ENCODE measurements at places on chromosomes 13 and 19.
A peak's percentile ranks its signal among the peaks of the same experiment; 100 is the strongest.

- DNase-seq, result no peak
Measured at GRCh38 chr19:14400951-14401431, 18.1 kb downstream of the DDX39A start.

DNA sequence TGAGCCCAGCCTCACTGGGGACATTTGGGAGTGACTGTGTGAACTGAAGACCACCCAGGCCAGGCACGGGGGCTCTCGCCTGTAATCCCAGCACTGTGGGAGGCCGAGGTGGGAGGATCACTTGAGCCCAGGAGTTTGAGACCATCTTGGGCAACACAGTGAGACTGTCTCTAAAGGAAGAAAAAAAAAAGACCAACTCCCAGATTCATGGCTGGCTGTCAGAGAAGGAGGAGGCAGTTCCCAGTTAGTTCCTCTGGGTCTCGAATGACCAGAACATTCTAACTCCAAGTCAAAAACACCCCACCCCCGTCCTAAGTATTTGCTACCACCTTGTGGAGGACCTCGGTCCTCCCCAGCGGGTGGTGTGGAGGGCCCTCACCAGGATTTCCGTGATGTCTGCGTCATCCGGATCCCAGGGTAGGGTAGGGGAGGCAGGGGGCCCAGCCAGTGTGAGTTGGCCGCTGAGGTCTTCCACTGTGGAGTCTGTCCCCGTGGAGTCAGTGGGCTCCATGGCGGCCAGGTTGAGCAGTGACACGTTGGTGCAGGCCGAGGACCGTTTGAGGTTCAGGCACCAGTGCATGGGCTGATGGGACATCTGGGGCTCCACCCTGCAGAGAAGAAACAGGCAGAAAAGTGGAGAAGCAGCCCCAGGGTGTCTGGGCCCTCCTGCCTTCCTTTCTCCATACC lies 1.3 kb downstream of the TSKS start:
- no peak for DNase-seq

- no peak for DNase-seq
Measured at GRCh38 chr13:37209621-37210580, 104.4 kb upstream of the CSNK1A1L start.

GRCh38 chr13:108776650-108777049 lies 147.2 kb downstream of the MYO16 start:
- no peak for DNase-seq

- peak; percentile 70 for DNase-seq
Measured at GRCh38 chr13:42548731-42549551, 25.0 kb upstream of the TNFSF11 start.

GRCh38 chr19:55273978-55274707 lies 5.8 kb downstream of the HSPBP1 start:
- DNase-seq, result no peak

- DNase-seq, result no peak
Measured at GRCh38 chr13:112775791-112776279, 86.0 kb downstream of the ATP11A start.

GRCh38 chr19:16530540-16531379 lies 11.5 kb downstream of the CHERP start:
- no peak for DNase-seq

DNA sequence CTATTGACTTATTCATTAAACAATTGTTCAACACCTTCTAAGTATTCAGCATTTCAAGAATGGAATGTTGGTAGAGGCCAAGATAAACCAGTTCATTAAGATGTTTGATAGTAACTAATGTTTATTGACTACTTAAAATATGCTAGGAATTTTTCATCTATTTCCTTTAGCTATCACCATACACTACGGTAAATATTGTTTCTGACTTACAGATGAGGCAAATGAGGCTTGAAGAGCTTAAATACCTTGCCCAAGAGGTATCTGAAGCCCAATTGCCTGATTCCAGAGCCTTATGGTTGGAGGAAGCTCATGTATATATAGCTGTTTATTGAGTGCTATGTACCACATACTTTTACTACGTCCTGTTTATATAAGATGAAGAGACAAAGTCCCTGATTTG lies 286.2 kb downstream of the NDFIP2 start:
- DNase-seq, result no peak

GRCh38 chr19:604355-604754 lies 14.7 kb downstream of the HCN2 start:
- DNase-seq, result no peak

GRCh38 chr13:97130190-97130589 lies 91.9 kb upstream of the MBNL2 start:
- DNase-seq, result no peak

DNA sequence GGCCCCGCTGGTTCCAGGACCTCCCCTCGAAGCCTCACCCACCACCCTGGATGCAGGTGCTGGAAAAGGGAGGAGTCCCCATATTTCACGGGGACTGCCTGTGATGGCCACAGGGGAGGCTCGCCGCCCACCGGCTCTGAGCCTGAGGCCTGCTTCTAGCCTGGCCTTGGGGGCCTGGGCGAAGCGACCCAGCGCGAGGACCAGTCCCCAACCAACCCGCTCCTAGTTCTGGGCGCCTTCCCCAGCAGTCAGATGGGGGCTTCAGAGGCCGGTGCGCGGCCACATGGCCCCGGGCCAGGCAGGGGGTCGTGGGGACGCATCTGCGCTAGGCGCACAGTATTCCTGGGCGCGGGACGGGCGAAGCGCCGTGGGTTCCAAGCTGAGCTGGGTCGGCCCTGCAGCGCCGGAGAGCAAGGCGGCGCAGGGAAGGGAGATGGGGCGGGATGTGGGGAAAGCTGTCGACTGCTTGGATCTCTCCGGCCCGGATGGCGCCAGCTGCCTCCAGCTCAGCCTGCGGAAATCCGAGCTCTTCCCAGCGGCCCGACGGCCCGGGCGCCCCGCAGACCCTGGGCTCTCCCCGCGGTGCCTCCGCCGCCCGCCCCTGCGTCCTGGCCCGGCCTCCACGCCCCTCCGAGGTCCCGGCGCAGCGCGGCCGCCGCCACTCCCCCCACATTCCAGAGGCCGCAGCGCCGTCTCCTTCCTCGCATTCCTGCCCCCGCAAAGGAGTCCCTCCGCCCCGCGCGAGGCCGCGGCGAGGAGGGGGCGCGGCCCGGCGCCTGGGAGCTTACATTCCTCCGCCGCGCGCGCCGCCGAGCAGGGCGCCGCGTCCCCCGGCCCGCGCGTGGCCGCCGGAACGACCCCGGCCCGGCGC lies at the start of gene WTIP:
Gene WTIP, plus strand, starts transcription at position 788 of the 871 bp plus-strand sequence. CDS start 217 bp downstream, outside the sequence.
- no peak for DNase-seq

GRCh38 chr19:4976401-4977298 lies 7.7 kb downstream of the KDM4B start:
- no peak for DNase-seq

DNA sequence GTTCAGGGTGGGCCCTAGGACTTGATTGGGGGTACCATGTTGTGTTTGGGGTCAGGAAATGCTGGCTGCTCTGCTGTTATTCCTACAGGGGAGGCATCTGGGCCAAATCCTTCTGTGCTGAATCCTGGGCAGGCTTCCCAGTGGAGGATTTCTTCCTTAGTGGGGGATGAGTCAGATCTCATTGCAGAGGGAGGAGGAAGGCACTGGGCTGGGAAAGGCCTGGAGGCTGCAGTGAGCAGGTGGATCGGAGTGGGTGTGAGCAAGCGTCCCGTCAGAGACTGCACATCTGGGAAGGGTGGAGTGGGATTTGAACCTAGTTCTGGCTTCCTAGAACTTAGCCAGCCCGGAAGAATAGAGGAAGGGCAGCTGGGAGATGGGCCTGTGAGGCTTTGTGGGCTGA lies 11.5 kb downstream of the CCDC124 start:
- DNase-seq, result no peak

- no peak for DNase-seq
Measured at GRCh38 chr13:91155512-91156114, 191.9 kb upstream of the MIR17HG start.

- DNase-seq, result no peak
Measured at GRCh38 chr19:39941151-39941550, 6.7 kb upstream of the FCGBP start.

DNA sequence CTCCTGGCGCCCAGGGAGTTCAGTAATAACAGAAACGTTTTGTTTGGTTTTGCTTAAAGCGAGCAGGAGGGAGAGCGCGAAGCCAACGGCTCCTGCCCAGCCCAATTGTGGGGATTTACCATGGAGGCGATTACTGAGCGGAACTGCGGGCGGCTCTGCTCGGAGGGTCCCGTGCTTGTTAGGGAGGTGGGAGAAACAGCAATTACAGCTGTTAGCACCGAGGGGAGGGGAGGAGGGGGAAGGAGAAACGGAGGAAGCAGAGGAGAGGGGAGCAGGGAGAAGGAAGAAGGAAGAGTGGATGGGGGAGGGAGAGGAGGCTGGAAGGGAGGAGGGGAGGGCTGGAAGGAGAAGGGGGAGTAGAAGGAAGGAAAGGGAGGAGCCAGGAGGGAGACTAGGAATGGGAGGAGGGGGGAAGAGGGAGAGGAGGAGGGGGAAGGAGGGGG lies 7.7 kb upstream of the ONECUT3 start:
- peak; percentile 72 for DNase-seq

DNA sequence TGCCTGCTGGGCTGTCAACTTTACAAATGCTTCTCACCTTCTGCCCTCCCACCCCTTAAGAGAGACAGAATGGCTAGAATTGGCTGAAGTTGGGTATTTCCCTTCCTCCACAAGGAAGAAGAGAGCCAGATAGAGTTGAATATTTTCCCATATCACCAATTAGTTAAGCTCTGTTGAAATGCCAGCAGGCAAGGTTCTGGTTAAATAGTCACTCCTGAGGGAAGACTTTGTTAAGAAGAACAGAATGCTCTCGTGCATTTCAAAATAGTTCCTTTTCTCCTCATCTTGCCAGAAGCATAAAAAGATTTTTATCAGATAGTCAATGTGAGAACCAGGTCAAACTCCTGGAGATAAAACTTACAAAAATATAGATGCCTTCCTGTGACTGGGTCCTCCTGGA lies 2857.0 kb upstream of the PCDH20 start:
- no peak for DNase-seq

- no peak for DNase-seq
Measured at GRCh38 chr19:11061952-11062351, 27.3 kb upstream of the LDLR start.

DNA sequence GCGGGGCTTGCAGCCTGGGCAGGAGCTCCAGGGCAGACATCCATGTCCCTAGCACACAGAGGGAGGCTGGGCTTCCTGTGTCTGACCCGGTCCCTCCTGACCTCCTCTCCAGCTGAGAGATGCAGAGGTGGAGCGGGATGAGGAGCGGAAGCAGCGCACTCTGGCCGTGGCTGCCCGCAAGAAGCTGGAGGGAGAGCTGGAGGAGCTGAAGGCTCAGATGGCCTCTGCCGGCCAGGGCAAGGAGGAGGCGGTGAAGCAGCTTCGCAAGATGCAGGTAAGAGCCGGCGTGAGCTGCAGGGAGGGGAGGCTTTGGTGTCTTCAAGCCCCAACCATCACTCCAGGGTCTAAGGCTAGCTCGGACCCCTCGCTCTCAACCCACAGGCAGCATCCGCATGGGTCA lies 38.4 kb downstream of the KCNC3 start:
- no peak for DNase-seq

DNA sequence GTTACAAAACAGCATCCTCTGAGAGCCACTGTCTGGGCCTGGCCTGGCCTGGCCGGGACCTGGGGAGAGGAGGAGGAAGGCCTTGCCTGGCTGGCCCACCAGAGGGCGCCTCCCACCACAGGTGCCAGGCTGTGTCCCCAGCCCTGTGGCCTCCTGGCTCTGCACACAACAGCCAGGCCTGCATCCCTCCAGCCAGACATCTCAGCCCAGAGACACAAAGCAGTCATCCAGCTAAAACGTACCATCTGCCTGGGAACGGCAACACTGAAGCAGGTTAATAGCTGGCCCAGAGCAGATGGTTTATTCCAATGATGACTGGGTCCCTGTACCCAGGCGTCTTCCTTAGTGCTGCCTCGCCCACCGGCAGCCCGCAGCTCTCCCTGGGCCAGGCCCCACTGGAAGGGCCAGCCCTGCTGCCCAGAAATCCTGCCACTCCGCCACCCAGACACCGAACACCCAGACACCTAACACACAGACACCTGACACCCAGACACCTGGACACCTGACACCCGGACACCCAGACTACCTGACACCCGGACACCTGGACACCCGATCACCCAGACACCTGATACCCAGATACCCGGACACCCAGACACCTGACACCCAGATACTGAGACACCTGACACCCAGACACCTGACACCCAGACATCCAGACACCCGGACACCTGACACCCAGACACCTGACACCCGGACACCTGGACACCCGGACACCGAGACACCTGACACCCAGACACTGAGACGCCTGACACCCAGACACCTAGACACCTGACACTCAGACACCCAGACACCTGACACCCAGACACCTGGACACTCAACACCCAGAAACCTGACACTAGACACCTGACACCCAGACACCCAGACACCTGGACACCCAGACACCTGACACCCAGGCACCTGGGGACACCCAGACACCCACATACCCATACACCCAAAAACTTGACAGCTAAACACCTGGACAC lies 20.1 kb downstream of the C19orf12 start:
- peak; percentile 49 for DNase-seq

- no peak for DNase-seq
Measured at GRCh38 chr13:28384789-28385188, 110.1 kb downstream of the FLT1 start.

DNA sequence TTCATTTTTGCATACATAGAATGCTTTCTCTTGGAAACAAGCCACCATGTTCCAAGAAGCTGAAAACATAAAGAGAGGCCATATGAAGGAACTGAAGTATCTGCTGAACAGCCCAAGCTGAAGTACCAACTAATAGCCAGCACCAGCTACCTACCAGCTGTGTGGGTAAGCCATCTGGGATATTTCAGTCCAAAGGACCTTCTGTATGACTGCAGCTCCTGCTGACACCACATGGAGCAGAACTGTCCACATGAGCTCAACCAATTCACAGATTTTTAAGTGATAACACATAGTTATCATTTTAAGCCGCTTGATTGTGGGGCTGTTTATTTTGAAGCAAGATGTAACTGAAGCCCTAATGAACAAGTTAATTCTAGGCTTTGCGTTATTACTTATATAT lies 621.1 kb upstream of the KLHL1 start:
- DNase-seq, result no peak

GRCh38 chr19:51807111-51807701 lies 12.2 kb downstream of the FPR3 start:
- no peak for DNase-seq

GRCh38 chr13:46403851-46404732 lies 17.0 kb upstream of the RUBCNL start:
- no peak for DNase-seq

- DNase-seq, result no peak
Measured at GRCh38 chr19:42528354-42529247, at the start of gene CEACAM1. Gene CEACAM1 (minus strand): TSS chr19:42528481. CDS start chr19:42528374, 107 bp downstream.

- DNase-seq, result no peak
Measured at GRCh38 chr13:109655206-109655600, 131.2 kb downstream of the IRS2 start.
